HL-60 (cell line): ENCODE measurements at places on chromosomes 4 and X.

DNA sequence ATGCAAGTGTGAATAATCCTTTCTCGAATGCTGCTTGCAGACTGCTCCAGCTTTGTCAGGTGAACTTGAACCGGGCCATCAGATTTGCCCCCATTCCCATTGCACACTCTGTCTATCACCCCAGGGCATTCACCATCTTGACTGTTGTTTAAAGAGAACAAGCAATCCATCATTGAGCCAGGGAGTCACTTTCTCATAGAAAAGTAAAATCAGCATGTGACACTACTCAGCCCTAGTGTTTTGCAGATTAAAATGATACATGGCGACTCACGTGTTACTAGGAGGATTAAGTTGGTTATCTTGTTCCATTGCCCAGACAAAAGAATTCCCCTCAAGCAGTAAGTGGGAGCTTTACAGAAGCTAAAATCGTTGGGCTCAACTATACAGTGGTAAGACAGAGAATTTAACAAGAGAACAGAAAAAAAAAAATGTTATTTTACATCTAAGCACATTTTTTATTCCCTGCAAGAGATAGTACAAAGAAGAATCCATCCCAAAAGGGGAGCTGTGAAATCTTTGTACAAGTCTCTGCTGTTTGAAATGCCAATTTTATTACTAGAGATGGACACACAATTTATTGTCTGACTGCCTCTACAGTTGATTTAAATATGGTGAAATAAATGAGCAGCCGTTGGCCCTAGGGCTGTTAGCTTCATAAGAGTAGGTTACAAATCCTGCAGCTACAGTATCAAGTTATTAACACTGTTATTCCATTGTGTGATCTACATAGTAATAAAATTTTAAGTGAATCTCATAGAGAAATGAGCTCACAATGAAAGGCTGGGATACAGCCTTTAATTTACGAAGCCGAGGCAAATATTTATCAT is 67.5 kb downstream of the NEUROG2 start:
- no peak for DNase-seq

DNA sequence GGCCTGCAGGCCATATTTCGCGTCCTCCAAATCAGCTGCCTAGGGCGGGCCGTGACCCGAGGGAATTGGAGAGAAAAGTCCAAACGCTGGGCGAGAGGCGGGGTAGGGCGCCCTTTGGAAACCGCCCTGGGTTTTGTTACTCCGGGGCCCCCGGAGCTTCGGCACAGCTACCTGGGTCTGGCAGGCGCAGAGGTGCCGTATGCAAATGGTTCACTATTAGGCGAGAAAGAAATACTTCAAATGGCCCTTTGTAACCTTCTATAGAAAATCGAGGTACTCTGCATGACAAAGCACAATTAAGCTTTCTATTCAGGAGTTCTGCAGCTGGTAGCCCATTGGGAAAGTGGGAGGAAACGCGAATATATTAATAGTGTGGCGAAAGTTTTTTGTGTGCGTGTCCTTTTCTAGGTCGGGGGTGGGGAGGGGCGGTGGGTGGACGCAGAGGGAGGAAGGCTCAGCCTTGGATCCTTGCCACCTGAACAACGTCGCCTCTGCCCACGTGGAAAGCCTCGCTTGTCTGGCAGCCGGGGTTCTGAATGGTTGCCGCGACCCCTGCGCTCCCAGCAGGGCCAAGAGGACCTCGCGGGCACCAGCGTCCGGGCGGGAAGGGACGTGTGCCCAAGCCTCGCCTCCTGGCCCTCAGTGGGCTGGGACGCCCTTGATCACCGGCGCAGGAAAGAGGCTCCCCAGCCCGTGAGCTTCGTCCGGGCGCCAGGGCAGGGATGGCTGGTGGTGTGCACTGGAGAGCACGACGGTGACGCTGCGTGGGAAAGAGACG is 9.5 kb downstream of the GSX2 start:
- DNase-seq: no peak

DNA sequence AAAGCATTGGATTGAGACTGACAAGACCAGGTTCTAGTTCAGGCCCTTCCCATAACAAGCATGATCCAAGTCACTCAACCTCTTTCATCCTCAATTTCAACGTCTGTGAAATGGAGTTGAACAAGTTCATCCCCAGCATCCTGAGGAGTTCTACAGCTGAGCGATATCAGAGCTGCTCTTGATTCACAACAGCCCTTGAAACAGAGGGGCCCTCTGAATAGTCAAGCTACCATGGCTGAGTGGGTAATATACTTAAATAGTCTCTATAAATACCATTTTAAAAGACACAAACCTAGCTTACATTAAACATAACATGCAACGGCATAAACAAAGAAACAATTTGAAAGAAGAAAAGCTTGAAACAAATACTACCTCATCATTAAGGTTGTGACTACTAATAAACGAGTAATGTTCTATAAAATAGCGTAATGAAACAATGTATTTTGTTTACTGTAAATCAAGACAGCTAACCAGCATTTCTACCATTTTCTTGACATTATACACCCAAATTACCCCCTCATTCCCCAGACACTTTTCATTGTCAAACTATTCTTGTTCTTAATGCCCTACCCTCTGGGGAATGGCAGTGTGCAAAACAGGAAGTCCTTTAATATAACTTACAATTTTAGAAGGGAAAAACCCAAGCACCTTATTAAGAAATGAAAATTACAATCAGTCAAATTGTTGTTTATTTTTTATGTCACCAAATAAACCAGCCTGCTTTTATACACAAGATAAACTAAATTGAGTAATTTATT is 202.3 kb downstream of the PARM1 start:
- no peak for DNase-seq

DNA sequence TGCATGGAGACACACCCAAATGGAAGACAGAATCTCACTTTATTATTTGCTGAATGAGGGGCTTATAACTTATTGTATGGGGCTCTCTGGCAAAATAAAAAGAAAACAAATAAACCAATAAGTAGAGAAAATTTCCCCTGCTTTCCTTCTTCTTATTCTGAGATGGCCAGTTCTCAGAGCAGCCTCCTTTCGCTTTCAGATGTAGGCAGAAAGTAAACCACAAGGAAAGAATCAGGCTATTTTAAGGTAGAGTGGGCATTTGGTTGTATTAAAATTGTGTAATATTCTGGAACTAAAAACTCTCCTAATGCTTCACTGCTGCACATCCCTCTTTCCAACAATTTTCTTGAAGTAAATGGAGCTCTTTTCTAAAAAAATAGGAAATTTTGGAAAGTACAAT is 241.8 kb downstream of the GALNTL6 start:
- no peak for DNase-seq

GRCh38 chrX:140697618-140698017 is 11.9 kb upstream of the LINC00632 start:
- DNase-seq: no peak

DNA sequence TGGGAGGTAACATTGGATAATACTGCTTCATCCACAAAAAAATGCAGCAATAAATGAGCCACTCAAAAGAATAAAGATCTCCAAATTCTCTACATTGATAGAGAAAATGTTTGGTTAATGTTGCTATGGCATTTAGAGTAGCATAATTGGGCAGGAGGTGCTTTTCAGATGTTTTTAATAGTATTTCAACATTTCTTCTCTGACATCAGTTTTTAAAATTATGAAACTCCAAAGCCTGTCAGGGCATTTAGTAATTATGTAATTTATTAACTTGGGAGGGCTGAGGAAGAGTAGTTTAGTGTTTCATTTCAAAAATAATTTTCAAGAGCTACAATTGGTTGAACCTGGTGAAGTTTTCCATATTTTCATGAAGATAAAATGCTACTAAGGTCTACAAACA is 211.3 kb upstream of the INTU start:
- no peak for DNase-seq

DNA sequence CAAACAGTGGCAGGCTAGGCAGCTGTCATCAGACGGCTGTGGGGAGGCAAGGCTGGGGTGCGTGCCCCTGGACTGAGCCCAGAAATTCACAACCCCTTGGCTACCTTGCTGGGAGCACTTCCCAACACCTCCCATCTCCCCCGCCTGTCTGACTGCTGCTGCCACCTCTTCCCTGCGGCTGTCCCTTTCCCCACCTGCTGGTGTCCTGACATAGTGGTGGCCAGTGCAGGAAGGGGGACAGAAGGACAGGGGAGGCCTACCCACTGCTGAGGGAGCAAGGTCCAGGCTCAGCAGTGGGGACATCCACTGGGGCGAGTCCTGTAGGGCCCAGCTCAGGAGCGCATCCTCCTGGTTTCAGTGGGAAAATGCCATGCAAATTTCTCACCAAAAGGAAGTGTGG is 3.4 kb downstream of the ABCD1 start:
- DNase-seq: no peak

DNA sequence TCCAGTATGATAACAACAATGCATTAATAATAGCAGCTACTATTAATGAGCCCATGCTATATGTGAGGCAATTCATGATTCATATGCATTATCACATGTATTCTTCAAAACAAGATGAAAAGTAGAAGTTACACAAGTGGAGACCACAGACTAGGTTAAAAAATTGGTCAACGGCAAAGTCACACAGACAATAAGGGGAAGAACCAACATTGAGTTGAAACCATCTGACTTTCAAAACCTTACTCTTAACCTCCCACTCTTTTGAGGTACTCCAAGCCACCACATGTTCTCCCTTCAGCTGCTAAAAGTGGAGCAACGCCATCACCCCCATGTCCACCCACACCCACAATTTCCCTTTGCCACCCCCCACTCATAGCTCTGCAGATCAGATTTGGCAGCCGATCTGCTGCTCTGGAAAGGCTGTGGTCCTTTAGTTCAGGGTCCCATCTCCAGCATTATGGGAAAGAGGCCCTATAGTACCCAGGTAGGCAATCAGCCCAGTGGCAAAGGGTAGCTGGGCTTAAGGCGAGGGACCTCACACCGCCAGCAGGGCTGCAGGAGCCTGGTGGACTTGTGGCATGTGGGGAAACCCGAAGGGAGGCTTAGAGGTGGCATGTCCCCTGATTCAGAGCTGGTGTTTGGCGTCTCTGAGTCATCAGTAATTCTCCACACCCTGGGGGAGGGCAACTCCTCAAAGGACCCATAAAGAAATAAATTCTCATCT is 33.5 kb upstream of the CYBB start:
- DNase-seq: peak; percentile 90

DNA sequence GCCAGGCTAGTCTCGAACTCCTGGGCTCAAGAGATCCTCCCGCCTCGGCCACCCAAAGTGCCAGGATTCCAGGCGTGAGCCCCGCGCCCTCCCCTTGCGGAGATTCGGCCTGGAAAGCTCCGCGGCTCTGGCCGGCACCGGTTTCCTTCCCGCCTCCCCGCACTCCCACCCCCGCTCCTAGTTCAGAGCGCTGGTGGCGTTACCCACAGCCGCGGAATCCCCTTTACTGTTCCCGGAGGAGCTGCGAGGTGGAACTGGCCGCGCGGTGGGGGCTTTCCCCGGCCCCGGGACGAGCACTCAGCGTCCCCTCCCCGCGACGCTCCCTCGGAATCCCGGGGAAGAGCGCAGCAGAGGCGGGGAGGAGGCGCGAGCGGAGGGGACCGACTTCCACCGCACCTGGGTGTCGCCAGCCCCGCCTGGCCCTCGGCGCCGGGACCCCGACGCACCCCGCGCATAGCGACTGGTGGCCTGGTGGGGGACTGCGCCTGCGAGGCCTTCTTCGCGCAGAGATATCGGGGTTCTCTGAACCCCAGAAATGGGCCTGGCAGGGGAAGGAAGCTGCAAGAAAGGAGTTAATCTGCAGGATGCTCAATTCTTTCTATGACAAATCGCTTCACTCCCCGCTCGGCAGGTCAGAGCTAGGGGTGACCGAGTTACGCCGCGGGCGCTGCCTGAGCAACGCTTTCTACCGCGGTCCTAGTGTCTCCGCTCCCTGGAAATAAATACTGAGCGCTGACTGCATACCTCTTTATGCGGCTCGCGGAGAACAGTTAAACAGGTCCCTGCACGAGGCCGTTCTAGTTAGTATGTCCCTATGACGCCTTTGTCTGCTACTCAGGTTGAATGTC is 14.6 kb upstream of the SLC25A4 start:
- no peak for DNase-seq

GRCh38 chrX:1600406-1601050 is 9.1 kb downstream of the AKAP17A start:
- DNase-seq: no peak

DNA sequence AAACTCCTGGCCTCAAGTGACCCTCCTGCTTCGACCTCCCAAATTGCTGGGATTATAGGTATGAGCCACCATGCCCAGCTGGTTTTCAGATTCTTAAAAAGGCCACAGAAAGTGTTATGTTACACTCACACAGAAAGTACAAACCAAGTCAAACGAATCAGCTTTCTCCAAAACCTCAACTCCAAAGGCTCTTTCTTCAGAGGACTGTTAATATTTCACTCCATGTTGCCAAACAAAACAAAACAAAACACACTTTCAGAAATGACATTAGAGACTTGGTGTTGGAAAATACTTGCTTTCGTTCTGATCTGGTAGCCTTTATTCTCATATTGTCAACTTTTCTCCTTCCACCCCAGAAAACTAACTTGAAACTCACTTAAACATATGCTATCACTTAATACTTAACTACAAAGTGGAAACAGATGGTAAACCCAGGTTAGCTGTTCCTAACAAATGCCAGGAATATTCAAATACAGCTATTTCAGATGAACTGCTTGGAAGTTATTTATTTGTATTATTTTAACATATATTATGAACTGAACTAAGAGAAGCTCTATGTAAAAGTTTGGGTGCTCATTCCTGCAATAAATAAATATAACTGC is 34.7 kb downstream of the RLIM start:
- no peak for DNase-seq

DNA sequence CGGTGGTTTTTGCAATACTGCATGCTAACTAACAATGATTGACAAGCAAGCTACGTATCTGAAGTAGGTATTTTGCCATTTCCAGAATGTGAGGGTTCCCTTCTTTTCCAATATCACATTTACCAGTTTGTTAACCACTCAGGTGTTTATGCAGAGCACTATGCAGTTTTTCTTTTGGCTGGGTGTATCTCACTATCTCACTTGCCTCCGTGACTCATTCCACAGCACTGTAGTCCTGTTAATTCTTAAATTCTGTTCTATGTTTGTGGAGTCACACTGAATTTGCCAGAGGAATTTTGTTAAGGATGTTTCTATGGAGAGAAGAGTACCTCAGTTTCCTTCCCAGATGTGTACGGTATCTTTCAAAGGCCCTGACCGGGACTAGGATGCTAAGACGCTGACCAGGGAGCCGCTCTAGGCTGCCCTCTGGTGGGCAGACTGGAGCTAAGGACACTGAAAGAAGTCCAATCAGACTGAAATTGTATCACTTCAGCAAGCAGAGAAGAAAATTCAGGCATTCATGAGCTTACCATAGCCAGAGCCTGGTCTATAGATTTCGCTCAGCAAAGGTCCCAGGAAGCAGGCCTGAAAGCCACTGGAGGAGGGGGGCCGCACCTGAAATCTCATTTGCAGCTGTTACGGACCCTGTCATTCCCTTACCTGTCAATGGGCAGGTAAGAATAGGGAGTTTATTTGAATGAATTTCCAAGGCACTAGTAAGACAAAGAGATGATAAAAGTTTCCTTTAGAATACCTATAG is 388.4 kb upstream of the SPOCK3 start:
- DNase-seq: peak; percentile 31

GRCh38 chr4:183993676-183994075 is 88.6 kb downstream of the STOX2 start:
- DNase-seq: no peak

- DNase-seq: no peak
Measured at GRCh38 chr4:118918388-118918787, 29.7 kb downstream of the SYNPO2 start.

GRCh38 chrX:39580043-39580442 is 517.7 kb downstream of the BCOR start:
- DNase-seq: no peak

GRCh38 chrX:39491548-39492297 is 606.0 kb downstream of the BCOR start:
- peak; percentile 71 for DNase-seq
